ENCODE measurements at places on chromosomes 3 and 15.

GRCh38 chr3:131925571-131925970 lies 109.2 kb downstream of the CPNE4 start:
- DNase-seq = no peak

DNA sequence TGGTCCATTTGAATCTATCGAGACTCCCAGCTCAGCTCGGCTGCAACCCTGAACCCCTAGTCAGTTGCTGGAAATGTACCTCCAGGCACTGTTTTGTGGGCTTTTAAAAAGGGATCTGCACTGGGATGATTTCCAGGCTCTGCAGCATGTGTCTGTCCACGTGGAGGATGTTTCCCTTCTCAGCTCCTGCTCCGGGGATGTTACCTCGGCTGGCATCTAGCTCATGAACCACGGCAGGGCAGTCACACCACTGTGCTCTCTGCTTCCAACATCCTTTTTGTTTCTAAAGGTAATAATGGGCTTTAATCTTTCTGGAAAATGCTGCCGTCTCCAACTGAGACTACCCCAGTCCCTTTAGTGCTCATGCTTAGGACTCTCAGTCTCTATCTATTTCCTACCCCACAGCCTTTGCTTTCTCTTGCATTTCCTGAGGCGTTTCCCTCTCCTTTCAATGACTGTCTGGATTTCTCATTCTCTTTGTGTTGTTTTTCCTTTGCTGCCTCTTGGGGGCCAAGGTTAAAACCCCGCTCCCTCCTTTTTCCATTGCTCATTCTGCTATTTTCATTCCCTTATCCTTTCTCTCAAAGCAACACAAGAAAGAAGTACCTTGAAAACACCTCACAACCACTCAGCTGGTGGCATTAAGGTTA lies 42.9 kb upstream of the AKAP13 start:
- DNase-seq = no peak

GRCh38 chr3:190005343-190006113 lies 115.2 kb downstream of the P3H2 start:
- no peak for DNase-seq

DNA sequence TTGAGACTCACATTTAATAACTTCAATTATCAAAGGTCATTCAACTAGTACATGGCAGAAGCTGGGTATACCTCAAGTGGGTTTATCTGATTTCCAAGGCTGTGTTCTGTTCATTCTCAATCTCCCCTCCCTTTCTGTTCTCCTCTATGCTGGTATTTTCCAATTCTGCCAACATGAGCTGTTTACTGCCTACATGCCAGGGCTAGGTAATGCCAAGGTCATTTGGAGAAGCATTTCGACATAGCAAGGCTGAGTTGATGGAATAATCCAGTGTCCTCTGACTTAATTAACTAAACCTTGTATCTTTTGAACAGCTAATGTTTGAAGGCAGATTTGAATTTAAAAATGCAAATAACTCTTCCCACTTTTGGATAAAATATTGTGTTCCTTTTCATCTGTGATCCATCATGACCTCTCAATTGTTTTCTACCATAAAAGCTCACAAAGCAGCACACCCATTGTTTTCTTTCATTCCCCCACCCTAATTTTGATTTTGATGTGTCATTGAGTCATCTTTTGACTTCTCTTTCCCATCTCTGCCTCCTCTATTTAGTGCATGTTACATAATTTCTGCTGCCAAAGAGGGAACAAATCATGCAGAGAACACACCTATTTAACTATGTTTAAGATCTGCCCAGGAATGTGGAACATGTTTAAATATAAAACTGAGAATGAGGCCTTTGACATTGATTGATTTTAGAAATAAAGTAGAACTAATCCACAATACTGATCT lies 308.8 kb upstream of the NR2E3 start:
- DNase-seq = no peak

- no peak for DNase-seq
Observed at GRCh38 chr3:69324362-69325025, 61.4 kb downstream of the FRMD4B start.

GRCh38 chr3:73216310-73216709 lies 154.9 kb downstream of the EBLN2 start:
- no peak for DNase-seq

GRCh38 chr3:100759159-100759558 lies 49.9 kb downstream of the TFG start:
- DNase-seq = no peak

GRCh38 chr15:62770752-62771151 lies 271.8 kb upstream of the TPM1 start:
- DNase-seq = no peak

DNA sequence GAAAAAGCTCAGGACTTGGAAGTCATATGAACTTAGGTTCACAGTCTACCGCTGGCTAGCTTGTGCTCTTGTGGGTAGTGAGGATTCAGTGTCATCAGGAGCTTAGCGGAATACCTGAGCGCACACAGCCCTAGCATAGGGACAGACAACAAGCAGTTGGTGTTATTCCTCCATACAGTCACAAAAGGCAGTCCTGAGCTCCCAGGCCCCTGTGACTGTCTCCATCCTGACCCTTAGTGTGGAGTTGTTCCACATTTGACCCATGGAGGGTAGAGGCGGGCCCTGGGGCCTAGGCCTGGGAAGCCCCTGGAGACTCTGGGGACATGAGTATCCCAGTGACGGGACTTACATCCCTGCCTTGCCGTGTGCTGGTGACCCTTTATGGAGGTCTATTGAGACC lies 131.5 kb upstream of the PLXNA1 start:
- DNase-seq = no peak

GRCh38 chr3:192422321-192422996 lies 304.9 kb downstream of the FGF12 start:
- no peak for DNase-seq

DNA sequence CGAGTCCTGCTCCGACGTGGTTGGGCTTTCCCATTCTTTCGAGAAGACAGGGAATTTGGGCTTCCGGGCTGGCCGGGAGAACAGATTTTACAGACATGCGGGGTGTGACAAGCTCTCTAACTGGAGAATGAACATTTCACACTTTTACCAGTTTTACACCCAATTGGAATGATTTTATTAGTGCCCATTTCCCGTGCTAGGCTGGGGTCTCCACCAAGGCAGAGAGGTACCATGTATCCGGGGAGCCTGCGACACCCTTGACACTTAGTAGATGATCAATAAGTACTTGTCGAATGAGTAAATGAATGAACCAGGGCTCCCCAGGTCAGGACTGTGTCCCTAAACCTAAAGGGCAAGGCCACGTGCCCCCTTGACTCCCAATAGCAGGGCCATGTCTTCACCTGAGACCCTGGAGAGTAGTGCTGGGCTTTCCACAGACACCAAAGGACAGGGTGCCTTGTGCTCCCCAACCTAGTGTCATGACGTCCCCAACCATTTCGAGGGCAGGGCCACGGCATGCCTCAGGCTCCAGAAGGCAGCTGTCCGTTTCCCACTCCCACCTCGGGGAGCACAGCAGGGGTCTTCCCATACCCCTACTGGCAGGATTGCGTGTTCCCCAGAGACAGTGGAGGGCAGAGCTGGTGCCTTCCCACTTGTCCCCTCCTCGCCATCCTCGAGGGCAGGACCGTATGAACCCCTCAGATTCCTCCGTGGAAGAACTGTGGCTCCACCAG lies 679 bp upstream of the MYD88 start:
- no peak for DNase-seq

- no peak for DNase-seq
Observed at GRCh38 chr3:89250742-89251141, 143.3 kb downstream of the EPHA3 start.

DNA sequence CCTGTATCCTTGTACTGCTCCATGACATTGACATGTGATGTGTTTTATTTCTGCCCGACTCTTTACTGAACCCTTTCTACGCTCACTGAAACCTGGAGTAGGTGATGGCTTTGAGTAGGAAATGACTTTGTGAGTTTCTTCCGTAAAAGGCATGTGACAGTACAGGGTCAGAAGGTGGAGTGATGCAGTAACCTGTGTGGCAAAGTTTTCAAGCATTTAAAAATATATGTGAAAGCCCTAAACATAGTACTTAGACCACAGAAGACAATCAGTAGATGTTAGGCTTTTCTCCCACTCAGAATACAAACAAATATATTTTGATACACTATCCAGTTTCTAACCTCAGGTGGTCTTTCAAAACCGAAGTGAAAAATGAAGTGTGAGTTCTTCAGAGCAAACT lies 31.3 kb upstream of the SACM1L start:
- DNase-seq = no peak

DNA sequence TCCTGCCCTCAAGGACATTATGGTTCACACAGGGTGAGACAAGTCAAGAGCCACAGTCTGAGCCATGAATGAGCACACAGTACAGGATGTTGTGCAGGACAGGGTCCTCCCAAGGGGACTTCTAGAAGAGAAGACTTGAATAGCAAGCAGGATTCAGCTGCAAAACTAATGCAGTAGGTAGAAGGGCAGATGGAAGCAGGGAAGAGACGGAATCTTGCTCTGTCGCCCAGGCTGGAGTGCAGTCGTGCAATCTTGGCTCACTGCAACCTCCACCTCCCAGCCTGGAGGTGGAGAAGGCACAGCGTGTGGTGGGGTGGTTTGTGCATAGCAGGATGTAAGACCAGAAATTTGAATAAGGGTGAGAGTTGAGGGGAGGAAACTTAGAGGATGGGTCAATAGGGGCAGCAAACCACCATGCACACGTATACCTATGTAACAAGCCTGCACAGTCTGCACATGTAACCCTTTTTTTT lies 8.0 kb downstream of the BCL2L10 start:
- no peak for DNase-seq

GRCh38 chr15:50933341-50933740 lies 24.9 kb downstream of the AP4E1 start:
- DNase-seq = no peak

GRCh38 chr3:37396731-37397130 lies 222.3 kb upstream of the LRRFIP2 start:
- no peak for DNase-seq

- DNase-seq = peak; percentile 13
Observed at GRCh38 chr3:124565013-124565412, 165.2 kb upstream of the UMPS start.

DNA sequence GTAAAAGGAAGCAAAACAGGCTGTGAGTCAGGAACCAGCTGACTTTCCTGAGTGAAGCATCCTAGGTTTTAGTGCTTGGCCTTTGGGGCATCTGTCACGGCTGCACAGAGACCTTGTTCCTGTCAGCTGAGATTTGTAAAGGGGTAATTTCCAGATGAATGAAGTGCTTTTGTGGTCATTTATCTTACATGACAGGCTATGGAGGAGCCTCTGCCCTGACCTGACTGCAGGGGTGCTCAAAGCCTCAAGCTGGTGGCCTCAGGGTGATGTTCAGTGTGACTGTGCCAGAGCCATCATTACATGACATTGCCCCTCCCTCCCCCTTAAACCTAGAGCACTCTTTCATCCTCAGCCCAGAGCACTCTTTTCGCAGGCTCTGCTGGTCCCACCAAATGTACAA lies 132.5 kb downstream of the ARNT2 start:
- DNase-seq = no peak

DNA sequence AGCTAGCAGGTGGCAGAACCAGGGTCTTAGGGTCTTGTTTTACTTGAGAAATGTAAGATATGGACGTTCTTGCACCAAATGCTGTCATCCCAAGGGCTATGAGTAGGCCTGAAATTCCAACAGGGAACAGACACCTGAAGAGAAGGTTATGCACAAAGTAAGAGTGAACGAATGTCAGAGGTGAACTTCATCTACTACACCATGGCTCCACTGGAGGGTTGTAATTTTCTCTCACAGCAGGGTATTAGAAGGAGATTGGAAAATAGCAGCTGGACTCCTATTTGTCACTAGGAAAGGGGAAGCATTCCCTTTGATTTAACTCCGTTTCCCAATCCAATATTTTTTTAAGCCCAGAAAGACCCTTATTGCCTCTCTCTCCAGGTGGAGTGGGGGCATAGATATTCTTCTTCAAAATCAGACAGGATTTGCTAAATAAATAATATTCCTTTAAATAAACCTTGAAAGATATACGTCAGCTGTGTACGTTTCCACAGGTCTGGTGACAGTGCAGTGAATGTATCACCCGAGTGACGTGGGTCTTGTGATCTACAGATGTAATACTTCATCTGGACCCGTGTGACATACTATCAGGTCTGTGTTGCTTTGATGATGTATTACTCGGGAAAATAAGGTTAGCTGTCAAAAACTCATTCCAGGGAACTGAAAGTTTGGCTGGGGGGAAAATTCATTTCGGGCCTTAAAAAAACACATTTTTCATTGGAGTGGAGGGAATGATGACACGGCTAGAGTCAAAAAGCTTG lies 302.6 kb downstream of the CHL1 start:
- no peak for DNase-seq

GRCh38 chr3:15646851-15647511 lies 45.4 kb downstream of the BTD start:
- peak; percentile 99 for DNase-seq

DNA sequence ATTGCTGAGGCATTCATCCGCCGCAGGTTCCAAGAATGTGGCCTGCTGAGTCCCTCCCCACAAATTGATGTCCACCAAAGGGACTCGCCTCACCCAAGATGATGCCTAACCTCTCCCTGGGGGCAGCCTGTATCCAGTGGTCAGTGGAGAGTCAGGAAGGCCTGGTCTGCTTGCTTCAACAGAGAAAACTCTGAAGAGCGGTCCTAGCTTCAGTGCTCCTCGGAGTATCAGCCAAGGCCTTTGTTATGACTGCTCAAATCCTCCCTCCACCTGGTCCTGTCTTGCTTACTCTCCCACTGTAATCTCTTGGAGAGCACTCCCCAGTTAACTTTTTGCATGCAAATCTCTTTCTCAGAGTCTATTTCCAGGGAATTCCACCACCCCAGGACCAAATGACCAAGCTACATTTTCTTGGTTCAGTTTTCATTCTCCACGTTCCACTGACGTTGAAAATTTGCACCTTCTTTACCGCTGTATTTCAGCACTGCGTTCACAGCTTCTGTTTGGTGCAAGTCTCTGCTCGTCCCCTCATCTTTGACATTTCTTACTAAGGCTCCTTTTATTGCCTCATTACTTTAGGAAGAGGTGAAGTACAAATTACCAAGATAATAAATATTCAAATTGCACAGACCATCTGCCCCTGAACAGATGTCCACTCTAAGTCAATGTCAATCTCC lies 22.3 kb downstream of the CMTM7 start:
- no peak for DNase-seq

DNA sequence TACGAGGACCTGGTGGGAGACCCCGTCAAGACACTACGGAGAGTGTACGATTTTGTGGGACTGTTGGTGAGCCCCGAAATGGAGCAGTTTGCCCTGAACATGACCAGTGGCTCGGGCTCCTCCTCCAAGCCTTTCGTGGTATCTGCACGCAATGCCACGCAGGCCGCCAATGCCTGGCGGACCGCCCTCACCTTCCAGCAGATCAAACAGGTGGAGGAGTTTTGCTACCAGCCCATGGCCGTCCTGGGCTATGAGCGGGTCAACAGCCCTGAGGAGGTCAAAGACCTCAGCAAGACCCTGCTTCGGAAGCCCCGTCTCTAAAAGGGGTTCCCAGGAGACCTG lies 2.5 kb downstream of the CHST2 start:
- DNase-seq = no peak

DNA sequence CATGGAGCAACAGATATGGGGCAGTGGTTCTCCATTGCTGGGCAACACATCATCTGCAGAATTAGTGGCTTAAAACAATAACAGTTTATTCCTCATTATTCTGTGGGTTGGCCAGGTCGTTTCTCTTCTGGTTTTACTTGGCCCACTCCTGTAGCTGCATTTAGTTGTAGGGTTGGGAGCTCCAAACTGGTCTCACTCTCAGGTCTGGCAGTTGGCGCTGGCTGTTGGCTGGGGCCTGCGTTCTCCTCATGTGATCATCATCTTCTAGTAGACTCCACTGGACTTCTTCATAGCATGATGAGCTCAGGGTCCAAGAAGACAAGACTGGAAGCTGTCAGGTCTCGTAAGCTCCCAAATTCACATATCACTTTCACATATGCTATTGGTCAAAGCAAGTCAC lies 91.9 kb downstream of the EPHB1 start:
- DNase-seq = no peak
